ENCODE measurements at places on chromosomes 3 and 15.

- no peak for DNase-seq
Observed at GRCh38 chr3:105976196-105976595, 107.4 kb upstream of the CBLB start.

DNA sequence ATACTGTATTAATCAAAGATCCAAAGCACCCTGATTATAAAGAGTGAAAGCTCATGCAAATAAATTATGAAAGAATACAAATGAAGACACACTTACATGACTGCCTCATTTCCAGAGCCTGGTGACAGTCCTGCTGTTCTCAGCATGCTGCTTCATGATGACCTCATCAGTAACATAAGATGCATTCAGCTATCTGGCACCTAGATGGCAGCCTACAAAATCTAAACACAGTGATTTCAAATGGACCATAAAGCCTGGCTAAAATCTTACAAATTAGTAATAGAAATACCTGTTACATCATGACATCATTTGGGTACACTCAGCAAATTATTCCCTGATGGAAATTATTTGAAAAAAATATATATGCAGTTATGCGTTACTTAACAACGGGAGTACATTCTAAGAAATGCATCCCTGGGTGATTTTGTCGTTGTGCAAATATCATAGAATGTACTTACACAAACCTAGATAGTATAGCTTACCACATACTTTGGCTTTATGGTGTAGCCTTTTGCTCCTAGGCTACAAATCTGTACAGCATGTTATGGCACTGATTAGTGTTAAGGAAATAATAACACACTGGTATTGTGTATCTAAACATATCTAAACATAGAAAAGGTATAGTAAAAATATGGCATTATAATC, 207.2 kb downstream of the EPHA3 start:
- peak; percentile 60 for DNase-seq

DNA sequence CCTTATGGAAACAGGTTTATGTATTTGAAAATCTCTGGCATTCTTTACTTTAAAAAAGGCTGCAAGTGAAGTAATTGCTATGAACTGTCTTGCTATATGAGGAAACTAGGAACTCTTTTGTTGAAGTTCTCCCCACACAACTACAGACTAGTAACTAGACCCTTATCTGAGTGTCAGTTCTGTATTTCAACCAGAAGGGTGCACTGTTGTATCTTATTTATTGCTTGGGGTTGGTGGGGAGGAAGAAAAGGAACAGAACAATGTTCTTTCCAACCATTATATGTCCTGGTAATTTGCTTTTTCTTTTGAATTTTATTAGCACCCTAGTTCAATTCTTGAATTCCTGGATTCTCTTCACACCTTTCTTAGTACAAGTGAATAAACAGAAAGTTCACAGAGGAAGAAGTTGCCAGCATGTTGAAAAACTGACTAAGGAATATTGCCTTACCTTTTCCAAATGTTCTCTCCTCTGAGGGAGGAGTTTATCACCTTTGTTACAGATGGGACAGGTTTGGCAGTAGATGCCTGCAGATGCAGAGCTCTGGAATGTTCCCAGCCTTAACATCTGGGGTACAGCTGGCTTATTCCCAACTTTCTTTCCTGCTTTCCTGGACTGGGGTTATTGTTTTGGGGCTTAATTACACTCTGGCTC, 162.4 kb upstream of the CFAP20DC start:
- peak; percentile 65 for DNase-seq

DNA sequence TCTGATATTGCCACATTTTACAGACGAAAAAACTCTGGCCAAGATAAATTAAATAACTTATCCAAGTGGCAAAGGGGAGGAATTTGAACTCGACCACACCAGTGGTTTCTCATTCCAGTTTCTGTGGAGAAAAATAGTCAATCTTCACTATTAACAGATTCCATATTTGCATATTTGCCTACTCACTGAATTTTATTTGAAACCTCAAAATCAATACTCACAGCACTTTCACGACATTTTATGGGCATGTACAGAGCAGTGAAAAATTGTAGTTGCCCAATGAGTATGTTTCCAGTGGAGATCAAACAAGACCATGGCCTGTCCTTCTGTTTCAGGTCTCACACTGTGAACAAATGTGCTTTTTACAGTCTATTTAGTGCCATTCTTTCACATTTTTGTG, 374.3 kb downstream of the MAGI1 start:
- no peak for DNase-seq

- no peak for DNase-seq
Observed at GRCh38 chr3:46900356-46900755, 22.8 kb downstream of the PTH1R start.

- DNase-seq, result no peak
Observed at GRCh38 chr3:27715454-27715806, 6.7 kb downstream of the EOMES start.

DNA sequence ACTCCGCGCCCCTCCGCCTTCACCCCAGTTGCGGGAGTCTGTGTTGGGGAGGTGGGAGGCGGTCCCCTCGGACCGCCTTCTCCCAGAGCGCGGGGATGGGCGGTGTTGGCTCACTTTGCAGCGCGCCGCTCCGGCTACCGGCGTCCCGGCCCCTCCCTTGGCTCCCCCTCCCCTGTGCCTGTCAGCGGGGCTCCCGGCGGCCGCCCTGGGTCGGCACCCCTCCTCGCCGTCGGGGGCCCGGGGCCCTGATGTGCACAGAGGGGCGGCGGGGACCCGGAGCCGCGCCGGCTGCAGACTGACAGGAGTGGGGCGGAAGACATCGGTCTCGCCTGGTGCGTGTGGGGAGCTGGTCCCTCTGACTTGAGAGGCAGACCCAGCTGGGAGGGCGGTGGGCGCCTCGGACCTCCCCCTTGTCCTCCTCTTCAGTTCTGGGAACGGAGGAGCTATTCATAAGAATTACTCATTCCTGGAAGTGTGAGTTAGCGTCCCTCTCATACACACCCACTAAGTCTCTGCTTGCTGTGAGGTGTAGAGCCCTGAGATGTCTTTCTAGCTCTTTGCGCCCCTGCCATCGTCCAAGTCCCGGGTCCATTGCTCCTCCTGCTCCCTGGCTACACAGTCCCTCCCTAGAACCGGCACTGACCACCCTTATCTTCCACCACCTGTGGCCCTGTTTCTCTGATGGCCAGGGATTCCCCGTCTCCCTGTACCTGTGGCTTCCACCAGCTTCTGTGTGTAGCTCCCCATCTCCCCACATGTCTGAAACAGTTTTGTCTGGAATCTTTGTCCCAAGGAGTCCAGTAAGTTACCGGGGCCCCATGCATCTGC, 42.3 kb upstream of the ROPN1 start:
- peak; percentile 68 for DNase-seq

- no peak for DNase-seq
Observed at GRCh38 chr3:134276086-134276485, 25.4 kb upstream of the RYK start.

- DNase-seq, result peak; percentile 79
Observed at GRCh38 chr15:42059661-42060476, 34.5 kb downstream of the PLA2G4D start.

GRCh38 chr15:70192490-70192889, 94.8 kb upstream of the TLE3 start:
- DNase-seq, result no peak

DNA sequence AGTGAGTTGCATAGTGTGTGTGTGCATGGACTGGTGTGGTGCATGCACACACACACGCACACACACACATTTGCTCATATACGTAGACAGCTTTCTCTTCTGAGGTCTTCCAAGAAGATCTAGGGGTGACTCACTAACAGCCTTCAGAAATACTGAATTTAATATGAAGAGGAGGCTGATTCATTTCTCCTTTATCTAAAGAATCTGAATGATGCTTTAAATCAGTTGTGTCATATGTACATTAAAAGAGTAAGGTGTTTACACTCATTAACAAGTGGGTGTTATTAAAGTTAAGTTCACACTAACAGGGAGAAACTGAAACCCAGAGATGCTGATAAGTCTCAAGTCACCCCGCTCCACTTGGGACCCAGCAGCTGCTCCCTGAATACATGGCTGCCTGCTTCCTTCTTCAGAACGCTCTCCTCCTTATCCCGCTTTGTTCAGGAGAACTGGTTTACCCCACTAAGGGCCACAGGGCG, 22.0 kb downstream of the TMPRSS7 start:
- no peak for DNase-seq

DNA sequence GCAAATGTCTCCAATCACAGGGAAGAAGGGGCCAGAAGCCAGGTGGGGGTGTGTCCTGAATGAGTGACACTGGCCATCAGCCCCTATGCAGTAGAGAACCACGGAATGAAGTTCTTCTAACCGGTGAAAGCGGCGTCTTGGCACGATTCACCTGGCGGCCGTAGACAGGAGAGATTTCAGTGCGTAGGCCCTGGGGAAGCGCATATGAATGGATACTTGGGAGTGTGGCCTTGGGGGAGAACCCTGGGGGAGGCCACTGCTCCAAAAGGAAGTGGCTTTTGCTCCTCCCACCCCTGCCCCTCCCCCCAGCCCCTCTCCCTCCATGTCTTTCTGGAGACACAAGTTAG, 43.6 kb downstream of the RBPMS2 start:
- no peak for DNase-seq

DNA sequence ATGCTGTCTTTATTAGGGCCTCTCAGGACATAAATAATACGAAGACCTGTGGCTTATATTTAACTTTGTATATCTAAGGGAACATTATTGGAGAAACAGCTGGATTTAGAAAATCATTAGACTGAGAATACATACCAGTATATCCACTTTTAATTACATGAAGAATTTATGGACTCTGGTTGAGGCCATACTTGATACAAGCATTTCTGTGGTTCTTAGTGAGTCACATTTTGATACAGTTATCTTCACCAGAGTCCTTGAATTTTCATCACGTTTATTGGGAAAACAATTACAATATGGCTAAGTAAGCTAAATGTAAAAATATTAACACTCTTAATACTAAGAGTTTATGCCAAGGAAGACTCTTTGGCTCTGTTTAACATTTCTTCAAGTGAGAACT, 9.9 kb downstream of the KIF23 start:
- no peak for DNase-seq

- no peak for DNase-seq
Observed at GRCh38 chr15:40828447-40829036, at the start of gene PPP1R14D. PPP1R14D (minus strand) TSS chr15:40828708; CDS start chr15:40828641, 67 bp downstream.

GRCh38 chr15:57019496-57020160, 101.2 kb downstream of the TCF12 start:
- DNase-seq, result no peak

GRCh38 chr3:194640829-194641228, 7.6 kb upstream of the TMEM44 start:
- peak; percentile 55 for DNase-seq

DNA sequence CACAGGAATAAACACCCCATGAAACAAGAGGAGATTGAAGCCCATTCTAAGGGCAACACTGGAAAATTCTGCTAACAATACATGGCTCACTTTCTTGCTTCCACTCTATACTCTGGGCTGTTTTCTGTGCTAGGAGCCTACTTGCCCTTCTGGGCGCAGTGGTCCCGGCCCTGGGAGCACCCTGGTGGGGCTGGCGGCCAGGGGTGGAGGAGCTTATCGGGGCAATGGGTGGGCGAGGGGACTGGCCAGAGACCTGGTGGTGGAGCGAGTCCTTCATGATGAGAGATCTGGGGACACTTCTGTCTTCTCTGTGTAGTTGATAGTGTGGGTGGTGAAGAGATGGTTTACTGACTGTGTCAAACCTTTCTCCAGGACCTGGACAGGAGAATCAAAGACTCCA, 1128.5 kb downstream of the TBL1XR1 start:
- DNase-seq, result no peak

- no peak for DNase-seq
Observed at GRCh38 chr15:82060817-82061216, 15.0 kb upstream of the MEX3B start.

- DNase-seq, result no peak
Observed at GRCh38 chr15:60408463-60408981, 10.7 kb upstream of the ANXA2 start.

- DNase-seq, result no peak
Observed at GRCh38 chr3:176046703-176047102, 1150.6 kb downstream of the TBL1XR1 start.

DNA sequence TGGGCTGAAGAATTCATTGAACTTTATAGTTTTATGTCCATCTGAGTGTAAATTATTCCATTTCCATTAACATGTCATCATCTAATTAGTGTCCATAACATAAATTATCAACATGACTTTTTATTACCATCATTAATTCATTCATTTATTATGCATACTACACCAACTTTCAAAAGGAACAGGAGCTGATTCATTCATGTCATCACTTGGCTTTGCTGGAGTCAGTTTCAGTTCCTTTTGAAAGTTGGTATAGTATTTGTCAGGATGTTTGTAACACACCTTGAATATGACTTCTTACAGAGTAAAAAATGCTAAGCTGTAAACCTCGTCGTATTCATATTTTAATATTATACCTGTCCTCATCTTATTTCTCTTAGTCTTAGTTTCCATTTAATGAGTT, 298.0 kb upstream of the RBMS3 start:
- DNase-seq, result no peak

- no peak for DNase-seq
Observed at GRCh38 chr3:129330409-129330808, 51.7 kb downstream of the HMCES start.

GRCh38 chr15:71634820-71635560, 175.4 kb upstream of the NR2E3 start:
- DNase-seq, result peak; percentile 94

DNA sequence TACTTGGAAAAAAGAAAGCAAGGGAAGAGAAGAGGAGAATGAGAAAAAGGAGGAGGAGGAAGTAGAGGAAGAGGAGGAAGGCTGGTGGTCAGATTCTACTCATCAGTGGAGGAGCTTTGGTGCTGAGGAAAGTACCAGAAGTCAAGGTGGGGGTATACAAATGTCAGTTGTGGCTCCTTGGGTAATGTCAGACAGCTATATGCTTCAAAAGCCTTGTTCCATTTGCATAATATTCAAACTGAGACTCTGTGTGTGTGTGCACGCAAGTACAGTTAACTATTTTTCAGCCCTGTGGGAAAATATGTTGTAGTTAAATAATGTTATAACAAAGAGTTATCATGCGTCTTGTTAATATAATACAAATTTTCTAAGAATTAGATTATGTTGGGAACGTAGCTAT, 609.7 kb downstream of the PDCD6IP start:
- no peak for DNase-seq

DNA sequence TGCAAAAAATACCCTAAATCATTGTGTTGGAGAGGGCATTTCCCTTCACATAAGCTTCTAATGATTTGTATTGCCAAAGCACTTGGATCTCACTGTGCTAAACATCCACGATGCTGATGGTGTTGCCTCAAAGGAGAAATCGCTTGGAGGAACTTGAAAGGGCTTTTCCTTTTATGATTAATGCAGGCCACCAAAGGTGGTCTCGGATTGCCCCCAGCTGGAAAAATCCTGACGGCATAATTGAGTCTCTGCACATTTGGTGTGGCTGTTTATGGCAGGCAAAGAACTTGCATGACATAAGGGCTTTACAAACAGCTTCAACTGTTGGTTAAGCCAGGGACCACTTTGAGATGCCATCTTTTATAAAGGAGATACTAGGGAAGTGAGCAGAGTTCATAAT, 664.0 kb upstream of the ADAMTS9 start:
- no peak for DNase-seq

- DNase-seq, result no peak
Observed at GRCh38 chr3:123082370-123083065, 15.7 kb downstream of the PDIA5 start.

DNA sequence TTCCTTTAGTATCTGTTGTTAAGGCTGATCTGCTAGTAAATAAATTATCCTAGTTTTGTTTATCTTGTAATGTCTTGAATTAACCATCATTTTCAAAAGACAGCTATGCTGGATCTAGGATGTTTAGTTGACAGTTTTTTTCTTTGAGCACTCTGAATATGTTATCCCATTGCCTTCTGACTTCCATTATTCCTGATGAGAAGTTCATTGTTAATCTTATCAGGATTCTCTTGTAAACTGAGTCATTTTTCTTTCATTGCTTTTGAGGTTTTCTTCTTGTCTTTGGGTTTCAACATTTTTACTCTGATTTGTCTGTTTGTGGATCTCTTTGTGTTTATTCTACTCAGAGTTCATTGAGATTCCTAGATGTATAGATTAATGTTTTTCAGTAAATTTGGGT, 157.7 kb downstream of the WNT7A start:
- DNase-seq, result no peak
